Fibroblast of skin of left biceps (primary cell): ENCODE measurements at places on chromosomes 7 and 10.

GRCh38 chr10:121830101-121830500 lies 97.7 kb downstream of the ATE1 start:
- no peak for DNase-seq

GRCh38 chr7:105157278-105157677 lies 143.3 kb downstream of the KMT2E start:
- no peak for DNase-seq

DNA sequence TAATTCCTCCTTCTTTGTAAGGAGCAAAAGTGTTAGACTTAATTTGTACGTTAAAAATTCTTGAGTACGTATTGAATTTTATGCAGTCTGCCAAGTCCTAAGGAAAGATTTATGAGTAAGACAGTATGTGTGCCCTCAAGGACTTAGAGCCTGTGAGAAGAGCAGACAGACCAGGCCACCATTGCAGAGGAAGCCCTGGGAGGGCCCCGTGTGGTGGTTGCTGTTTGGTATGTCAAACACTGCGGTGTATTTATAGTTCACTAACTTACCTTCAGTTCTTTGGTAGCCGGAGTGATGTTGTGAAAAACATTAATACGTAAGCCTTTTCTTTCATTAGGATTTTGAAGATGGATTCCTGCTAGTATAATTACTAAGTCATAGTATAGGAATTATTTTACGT lies 82.9 kb downstream of the GALNT11 start:
- no peak for DNase-seq

- DNase-seq: no peak
Observed at GRCh38 chr7:95482424-95482823, 3.3 kb upstream of the ASB4 start.

- peak; percentile 28 for DNase-seq
Observed at GRCh38 chr10:49300140-49300974, 1.4 kb downstream of the C10orf71 start.

DNA sequence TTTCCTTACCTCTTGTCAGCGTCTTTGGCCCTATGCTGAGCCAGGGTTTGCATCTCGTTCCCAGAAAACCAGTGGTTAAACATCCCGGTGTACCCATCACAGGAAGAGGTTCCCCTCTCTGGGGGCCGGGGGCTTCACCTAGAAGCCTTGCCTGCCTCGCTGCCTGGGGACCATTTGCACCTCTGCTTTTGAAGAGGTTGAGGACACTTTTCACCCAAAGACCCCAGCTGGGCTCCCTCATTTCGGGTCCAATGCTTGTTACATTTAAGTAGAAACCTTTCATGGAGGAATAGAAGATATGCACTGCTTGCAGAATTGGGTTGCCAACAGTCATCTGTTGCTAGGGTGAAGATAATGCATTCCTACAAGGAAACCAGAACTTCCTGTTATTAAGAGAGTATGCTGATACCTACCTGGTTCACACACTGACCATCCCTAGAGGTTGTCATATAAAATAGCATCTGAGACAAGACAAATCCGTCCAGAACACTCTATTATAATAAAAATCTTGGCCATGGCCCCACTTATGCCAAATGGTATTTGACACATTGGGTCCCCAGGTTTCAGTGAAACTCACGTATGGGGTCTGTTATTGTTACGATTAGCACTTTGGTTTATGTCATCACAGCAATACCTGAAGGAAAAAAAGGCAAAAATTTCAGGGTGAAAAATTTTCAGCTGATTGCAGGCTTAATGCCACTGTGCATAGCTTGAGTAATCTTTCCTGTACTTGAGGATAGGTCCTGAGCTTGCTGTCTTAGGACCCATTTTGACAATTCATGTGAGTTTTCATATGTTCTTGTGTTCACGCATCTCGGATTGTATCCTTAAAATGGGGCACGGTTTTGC lies 917 bp downstream of the ZNF365 start:
- DNase-seq: no peak

DNA sequence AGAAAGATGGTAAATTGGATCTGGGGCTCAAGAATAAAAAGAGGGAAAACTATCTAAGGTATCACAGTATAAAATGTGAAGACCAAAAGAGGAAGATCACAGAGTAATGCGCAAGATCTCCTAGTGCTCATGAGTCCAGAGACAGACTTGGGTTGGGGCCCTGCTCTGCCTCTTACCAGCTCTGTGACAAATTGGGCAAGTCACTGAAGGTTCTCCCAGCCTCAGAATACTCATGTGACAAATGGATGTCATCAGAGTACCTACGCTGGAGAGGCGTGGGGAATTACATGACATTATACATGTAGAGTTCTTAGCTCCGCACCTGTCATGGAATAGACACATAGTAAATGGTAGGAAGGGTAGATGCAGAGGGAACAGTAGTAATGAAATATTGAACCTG lies 124.4 kb downstream of the DOCK4 start:
- DNase-seq: no peak

DNA sequence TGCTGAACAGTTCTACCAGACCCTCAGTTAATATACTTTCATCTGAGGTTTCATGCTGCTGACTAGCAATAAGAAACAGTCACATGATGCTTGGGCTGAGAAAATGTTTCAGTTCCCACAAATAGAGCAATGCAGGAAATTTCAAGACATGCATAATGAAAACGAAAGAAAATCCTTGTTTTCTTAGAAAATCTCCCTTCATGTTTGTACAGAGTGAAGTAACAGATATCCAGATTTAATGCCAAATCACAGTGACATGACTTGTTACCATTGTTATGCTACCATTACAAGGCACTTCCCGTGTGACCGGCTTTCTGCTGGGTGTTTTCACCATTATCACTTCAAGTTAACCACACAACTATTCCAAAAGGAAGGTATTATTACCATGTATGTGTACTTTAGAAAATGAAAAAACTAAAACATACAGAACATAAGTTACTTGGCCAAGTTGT lies 121.7 kb downstream of the DOCK4 start:
- no peak for DNase-seq

GRCh38 chr7:38655833-38656774 lies 24.9 kb upstream of the AMPH start:
- no peak for DNase-seq

DNA sequence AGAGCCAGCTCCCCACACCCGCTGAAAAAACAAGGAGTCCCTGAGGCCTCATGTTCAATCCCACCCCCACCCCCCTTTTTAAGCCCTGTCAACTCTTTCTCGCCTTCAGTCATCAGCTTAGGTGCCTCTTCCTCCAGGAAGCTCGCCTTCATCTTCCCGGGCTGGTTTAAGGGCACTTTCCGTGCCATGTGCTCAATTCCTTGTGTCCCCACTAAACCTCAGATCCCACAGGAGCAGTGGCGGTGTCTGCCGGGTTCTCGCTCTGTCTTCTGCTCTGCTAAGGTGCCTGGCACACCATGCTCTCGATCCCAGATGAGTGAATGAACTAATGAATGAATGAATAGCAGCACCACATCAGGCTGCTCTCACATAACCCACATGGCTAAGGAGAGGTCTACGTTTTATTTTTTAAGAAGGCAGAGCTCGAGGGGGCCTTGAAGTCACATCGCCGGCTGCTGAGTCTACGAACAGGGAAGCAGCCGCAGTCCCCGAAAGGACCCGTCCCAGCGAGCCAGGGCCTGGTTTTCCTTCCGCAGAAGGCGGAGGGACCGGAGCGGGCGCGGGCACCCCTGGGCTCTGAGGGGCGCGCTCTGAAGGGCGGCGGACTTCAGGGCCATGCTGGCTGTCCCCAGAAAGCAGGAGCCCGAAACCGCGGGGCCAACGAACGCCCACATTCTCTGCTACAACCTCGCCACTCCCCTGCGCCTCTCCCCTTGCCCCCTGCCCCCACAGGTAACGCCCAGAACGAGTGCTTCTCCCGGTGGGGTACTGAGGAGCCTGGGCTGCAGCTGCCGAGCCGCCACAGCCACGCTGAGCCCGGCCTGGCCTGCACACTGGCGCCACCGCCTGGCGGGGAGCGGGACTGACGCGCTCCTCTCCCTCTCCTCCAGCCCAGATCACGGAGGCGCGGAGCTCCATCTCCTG lies 73.4 kb upstream of the KCNMA1 start:
- no peak for DNase-seq

DNA sequence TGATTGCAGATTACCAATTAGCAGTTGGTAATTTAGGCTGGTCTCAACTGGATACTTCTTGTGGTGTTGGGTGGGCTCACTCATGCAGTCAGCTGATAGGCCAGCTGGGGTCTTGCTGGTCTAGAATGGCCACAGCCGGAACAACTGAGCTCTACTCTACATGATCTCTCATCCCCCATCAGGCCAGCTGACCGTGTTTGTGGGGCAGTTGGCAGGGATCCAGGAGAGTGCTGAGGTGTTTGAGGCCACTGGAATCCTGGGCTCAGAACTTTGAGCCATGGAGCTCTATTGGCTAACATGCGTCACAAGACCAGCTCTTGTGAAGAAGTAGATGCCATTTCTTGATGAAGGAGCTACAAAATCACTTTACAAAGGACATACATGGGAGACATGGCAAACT lies 242.4 kb downstream of the GFRA1 start:
- DNase-seq: no peak

GRCh38 chr7:137980308-137980707 lies 21.6 kb downstream of the CREB3L2 start:
- no peak for DNase-seq

- no peak for DNase-seq
Observed at GRCh38 chr10:21702633-21703111, 168.6 kb downstream of the MLLT10 start.

DNA sequence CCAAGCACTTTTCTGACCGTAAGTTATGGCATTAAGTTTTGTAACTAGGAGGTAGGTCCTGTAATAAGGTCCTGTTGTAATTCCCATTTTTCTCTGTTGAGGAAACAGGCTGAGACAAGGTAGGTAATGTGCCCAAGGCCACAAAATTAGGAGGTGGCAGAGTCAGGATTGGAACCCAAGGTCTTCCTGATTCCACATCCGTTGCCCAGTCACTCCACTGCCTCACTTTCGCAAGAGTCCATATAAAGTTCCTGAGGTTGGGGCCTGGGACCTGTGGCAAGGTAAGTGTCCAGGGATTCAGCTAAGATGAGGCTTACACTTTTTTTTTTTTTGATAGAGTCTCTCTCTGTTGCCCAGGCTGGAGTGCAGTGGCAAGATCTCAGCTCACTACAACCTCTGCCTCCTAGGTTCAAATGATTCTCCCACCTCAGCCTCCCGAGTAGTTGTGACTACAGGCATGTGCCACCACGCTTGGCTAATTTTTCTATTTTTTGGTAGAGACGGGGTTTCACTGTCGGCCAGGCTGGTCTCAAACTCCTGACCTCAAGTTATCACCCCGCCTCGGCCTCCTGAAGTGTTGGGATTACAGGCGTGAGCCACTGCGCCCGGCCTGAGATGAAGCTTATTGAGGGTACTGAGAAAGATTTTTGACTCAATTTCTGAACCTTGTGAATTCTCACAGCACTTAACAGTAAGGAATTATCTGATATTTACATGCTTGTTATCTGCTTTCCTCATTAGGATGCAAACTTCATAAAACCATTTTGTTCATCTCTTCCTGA lies 20.3 kb upstream of the GNA12 start:
- no peak for DNase-seq

- DNase-seq: no peak
Observed at GRCh38 chr7:33192695-33193291, 63.4 kb downstream of the BBS9 start.

- no peak for DNase-seq
Observed at GRCh38 chr7:148017126-148017525, 573.4 kb upstream of the C7orf33 start.
